ENCODE measurements at places on chromosomes 12 and 14.
A peak's percentile ranks its signal among the peaks of the same experiment; 100 is the strongest.

GRCh38 chr14:101217080-101217463 is 313.6 kb upstream of the RTL1 start:
- DNase-seq, result no peak

GRCh38 chr14:61003571-61003970 is 22.5 kb downstream of the SLC38A6 start:
- no peak for DNase-seq

GRCh38 chr12:45946435-45946834 is 43.9 kb downstream of the SCAF11 start:
- no peak for DNase-seq

GRCh38 chr14:70023871-70024270 is 144.7 kb downstream of the SMOC1 start:
- no peak for DNase-seq

DNA sequence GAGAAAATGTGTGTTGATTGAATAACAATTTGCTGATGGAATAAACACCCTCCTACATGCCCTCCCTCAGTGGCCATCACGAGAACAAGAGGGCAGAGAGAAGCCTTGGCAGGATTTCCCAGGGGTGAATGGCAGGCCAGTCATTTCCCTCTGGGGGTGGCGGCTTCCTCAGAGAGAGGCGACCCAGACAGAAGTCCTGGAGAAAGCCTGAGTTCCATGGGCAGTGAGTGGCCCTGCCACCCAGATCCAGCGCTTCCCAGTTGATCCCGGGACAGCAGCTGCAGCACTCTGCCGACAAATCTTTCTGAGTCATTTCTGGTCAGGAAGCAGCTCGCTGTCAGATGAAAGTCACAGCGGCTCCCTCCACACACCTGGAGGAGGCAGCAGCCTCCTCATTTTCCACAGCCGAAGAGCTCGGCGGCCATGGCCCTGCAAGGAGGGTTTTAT is 123.0 kb downstream of the SCARB1 start:
- DNase-seq, result peak; percentile 33

- no peak for DNase-seq
These were observed 984.2 kb downstream of the FSCB start for GRCh38 chr14:43522901-43523300.

GRCh38 chr14:91346838-91347173 is 70.8 kb downstream of the CCDC88C start:
- DNase-seq, result no peak

- DNase-seq, result no peak
These were observed 4.5 kb downstream of the CNOT2 start for GRCh38 chr12:70247653-70248199.

GRCh38 chr12:24730489-24730896 is 218.4 kb downstream of the BCAT1 start:
- peak; percentile 19 for DNase-seq

DNA sequence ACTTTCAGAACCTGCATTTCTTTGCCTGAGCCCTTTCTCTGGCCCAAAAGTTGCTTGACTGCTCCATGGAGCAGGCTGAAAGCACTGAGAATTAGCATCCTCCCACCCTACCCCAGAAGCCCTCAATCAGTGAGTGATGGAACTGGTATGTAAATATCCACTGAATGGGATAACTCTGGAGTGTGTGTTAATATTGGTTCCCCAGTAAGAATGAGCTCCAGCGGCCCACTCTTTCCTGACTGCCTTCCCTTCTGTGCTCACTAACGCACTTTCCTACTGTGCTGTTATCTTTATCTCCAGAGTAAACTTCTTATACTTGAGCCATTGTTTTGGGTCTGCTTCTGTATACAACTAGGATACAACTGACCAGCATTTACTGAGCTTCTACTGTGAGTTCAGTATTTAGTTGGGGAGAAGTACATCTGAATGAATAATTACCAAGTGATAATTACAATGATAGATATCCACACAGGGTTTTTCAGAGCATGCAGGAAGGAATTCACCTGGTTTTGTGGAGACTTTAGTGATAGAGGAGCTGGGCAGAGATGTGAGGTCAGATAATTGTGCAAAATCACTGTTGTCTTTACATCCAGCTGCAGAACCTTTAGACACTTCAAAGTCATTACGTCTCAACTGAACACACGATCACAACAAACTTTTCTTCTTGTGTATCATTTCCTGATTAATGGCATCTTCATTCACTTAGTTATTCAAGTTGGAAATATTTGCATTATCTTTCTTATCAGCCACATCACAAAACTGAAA is 149.2 kb upstream of the BTG1 start:
- no peak for DNase-seq

- DNase-seq, result no peak
These were observed 46.3 kb upstream of the LRTM2 start for GRCh38 chr12:1773937-1774655.

DNA sequence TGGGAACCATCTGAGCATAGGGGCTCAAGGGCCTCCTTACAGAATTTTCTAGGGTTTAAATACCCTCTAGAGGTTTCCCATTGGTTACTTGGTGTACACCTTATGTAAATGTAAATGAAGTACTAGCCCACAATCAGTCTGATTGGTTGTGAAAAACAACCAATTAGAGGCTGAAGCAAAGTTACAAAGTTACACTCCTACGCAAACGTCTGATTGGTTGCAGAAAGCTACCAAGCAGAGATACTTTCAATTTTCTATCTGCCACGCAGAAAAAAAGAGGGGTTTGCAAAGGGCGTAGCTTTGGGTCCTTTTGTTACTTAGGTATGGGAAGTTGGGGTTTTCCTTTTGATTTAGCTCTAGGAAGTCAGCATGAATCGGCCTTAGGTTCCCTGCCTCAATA is 1.8 kb upstream of the TMEM19 start:
- DNase-seq, result no peak

DNA sequence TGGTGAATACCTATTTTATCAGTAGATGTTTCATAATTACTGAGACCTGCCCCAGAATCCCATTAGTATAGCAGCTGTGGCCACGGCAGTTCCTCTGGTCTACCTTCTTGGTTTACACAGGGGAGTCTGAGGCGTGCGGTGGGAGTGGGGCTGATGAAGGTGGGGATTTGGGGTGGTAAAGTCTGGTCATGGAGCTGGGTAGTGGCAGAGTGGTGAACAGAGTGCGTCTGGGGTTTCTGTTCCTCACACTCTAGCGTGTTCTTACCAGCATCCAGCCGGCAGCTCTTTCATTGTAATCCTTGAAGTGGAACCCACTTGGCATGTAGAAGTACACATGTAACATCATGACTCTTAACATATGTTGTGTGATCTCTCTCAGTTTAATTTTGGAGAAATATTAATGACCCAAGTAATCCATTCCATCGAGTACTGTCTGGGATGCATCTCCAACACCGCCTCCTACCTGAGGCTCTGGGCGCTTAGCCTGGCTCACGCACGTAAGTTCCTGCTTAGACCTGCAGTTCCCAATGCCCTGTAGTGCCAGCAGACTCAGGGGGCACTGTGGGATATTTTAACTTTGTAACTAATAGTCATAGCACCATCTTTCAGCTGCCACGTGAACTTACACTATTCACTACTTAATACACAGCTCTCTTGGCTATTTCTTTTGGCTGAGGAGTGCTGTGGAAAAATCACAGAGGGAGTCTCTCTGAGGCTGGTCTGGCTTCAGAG is 7.9 kb upstream of the DNAH10 start:
- DNase-seq, result no peak

GRCh38 chr12:104297477-104298113 is 5.9 kb upstream of the EID3 start:
- DNase-seq, result no peak

DNA sequence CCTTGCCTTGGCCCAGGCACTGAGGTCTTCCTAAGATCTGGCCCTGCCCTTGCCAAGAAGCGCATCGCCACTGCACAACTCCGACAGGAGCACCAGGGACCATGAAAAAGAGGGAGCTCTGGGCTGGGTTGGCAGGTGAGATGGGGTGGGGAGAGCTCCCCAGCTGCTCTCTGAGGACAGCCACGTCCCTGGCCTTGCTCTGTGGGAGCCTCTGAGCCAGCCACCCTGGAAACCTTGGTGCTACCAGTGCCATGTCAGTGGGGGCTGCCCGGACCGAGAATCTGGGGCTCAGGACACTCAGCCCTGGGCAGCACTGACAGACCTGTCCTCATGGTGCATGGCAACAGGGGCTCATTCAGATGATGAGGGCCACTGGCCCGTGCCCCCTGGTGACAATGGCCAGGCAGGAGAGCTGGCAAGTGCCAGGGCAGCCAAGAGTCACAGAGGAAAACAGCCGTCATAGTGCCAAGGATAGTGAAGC is 134.8 kb downstream of the ZFP36L1 start:
- DNase-seq, result no peak

DNA sequence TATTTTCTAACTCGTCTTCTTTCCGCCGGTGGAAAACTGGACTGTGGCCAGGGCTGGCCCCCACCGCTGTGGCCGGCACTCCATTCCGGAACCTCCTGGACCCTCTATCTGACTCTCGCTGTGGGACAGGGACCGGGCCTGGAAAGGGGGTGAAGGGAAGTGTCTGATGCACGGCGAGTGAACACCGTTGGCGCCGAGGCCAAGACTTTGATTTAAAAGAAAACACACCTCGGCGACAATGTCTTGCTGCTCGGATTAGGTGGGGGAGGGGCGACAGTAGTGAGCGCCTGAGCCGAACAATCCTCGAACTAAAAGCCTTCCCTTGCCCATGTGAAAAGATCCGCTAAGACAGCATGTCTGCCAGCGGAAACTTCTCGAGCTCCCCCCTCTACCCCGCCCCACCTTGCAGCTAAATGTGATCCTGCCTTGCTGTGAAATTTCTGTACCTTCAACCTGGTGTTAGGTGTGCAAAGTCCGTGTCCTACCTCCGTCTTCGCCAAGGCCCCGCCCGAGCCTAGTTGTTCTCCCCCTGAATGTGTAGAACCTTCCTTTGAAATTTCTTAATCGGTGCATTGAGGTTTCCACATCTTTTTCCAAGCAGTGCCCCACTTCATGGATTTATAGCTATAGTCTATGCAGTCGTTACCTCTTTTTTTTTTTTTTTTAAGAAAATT is 862 bp upstream of the HOTAIR start:
- DNase-seq, result no peak

- DNase-seq, result no peak
These were observed 40.3 kb downstream of the CFAP251 start for GRCh38 chr12:121958541-121959240.

DNA sequence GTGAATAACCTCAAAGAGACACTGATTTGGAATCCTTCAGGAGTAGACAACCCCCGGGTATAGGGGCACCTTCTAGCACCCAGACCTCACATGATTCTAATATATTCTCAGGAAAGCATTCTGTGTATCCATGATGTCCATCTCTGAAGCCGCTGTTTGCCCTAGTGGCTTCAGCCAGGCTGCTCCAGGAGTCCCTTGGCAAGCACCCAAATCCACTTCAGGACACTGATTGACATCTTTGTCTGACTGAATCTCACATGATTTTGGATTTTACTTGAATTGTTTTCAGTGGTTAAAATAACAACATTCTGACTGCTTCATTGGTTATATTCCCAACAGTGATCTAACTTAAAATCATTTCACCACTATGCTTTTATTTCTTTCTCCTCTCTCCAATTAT is 390.5 kb upstream of the CLEC14A start:
- no peak for DNase-seq

DNA sequence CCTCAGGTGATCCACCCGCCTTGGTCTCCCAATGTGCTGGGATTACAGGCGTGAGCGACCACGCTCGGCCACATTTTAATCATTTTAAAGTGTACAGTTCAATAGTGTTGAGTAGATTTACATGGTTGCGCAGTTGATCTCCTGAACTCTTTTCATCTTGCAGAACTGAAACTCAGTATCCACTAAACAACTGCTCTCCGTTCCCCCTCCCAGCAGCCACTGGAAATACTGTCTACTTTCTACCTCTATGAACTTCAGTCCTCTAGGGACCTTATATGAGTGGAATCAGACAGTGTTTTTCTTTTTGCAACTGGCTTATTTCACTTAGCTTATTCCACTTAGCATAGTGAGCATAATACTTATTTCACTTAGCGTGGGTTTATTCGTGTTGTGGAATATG is 53.7 kb downstream of the KCTD10 start:
- no peak for DNase-seq

DNA sequence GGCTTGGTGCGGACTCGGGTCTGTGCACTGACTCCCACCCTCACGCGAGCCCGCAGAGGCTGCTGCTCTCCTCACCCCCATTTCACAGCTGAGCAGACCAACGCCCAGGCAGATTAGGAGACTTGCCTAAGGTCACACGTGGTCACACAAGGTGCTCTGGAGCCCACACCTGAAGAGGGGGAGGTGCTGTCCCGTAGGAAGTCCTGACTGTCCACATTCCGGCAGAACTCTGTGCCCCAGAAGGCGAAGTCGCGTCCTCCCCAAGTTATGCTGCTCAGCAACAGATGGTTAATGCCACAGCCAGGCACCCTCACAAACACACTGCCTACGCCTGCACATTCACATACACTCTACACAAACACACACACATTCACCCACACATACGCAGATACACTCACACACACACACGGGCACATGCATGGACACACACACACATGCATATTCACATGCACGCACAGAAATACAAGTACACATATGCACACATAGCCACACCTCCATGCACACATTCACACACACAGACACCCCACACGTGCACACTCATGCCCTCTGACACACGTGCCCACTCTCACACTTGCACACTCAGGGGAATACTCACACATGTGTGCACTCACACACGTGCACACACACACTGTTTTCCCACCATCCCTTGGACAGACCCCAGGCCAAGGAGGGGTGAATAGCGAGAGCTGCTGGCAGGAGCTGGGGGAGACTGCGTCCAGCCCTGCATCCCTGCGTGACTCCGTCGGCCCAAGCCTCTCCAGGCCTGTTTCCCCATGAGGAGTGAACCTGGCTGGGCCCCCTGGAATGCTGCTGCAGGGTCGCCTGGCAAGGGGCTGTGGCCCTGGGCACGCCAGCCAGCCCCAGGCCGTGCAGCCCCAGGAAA is 4.1 kb downstream of the C14orf180 start:
- no peak for DNase-seq

- no peak for DNase-seq
These were observed 190.4 kb upstream of the FAR2 start for GRCh38 chr12:28958553-28959195.

GRCh38 chr12:46187023-46187422 is 81.8 kb downstream of the SLC38A1 start:
- DNase-seq, result no peak

GRCh38 chr12:30753233-30753632 is 1.5 kb downstream of the CAPRIN2 start:
- peak; percentile 18 for DNase-seq
